ENCODE measurements at places on chromosomes 6 and 20. TPM values are rescaled to one million over a fixed set of nuclear protein-coding genes. Genes with fewer than 3 reads are reported as not detected.

CLIC5 gene
- 3.5 TPM for total RNA-seq

PRICKLE4 gene
- 0.52 TPM for total RNA-seq

GRCh38 chr6:157713451-157714152, 109.4 kb upstream of the SNX9 start:
- no peak for DNase-seq

DNA sequence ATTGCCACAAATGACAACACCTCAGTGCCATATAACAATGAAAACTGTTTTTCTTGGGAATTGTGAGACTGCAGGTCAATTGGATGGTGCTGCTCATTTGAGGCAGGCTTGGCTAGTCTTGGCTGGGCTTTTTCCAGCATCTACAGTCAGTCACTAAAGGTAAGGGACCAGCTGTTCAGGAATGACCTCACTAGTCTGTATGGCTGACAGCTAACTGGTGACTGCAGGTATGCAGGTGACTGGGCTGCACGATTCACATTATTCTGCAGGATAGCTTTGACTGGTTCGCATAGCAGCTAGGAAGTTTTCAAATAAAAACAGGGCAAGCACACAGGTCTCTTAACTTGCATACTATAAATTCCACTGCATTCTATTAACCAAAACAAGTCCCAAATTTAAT, 22.1 kb upstream of the HMGCLL1 start:
- no peak for DNase-seq

DNA sequence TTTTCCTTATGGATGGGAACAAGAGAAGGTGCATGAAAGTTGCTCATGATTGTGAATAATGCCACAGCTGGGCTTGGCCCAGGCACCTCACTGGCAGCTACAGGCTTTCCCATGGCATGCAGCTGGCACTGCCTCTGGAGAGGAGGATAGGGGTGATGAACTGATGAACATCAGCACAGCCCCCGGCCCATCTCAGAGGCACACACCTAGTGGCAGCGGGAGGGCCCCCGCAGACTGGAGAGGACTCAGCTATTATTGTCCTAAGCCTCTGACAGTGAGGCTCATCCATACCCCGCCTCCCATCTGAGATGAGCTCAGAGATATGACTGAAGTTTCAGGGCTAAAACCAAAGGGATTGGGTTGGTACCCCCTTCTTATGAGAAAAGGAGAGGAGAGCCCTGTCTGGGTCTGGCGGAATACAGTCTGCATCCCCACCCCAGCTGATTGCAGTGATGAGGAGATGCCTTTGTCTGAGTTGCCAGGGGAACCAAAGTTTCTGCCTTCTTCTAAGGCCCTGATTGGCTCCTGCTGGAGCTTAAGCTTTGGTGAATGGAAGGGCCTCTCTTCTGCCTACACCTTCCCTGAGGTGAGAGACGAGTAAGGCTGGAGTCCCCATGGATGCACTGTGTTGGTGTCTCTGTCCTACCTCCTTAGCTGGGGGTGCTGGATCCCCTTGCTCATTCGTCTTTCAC, 27.6 kb upstream of the EPB41L1 start:
- no peak for DNase-seq

GRCh38 chr6:165059032-165059431, 250.4 kb downstream of the C6orf118 start:
- DNase-seq: peak; percentile 62

DNA sequence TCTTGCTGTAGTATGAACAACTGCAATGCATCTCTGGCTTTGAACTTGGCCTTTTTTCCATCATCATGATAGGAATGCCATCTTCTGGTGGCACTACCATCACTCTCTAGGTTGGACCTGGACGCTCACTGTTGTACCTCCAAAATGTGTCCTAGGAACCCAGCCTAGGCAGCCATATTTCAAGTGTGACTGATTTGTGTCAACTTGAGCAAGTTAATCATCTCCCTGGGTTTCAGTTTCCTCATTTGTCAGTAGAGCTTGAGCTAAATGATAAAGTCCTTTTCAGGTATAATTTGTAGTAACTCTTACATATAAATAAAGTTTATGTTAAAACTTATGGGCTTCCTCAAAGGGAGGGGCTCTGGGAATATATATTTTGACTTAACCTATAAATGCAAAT, 241.7 kb upstream of the CEP162 start:
- DNase-seq: no peak

DNA sequence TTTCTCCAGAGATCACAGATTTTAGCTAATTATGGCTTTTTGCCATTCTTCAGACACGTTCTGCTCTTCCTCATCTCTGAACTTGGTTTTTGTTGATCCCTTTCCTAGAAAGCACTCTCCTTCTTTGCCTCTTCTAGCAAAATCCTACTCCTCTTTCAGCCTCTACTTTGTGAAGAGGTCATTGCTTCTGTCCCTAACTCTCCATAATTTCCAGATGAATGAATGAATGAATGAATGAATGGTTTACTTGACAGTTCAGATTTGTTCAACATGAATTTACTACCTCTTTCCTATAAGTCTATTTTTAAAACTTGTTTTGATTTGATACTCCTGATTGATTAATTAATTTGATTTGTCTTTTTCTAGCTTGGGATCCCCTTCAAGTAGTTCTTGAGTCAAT, 94.0 kb upstream of the IFNGR1 start:
- no peak for DNase-seq

GRCh38 chr6:85458184-85458583, 8.3 kb downstream of the NT5E start:
- no peak for DNase-seq

- DNase-seq: no peak
These were observed 41.3 kb downstream of the CDH26 start for GRCh38 chr20:59999502-59999901.

DNA sequence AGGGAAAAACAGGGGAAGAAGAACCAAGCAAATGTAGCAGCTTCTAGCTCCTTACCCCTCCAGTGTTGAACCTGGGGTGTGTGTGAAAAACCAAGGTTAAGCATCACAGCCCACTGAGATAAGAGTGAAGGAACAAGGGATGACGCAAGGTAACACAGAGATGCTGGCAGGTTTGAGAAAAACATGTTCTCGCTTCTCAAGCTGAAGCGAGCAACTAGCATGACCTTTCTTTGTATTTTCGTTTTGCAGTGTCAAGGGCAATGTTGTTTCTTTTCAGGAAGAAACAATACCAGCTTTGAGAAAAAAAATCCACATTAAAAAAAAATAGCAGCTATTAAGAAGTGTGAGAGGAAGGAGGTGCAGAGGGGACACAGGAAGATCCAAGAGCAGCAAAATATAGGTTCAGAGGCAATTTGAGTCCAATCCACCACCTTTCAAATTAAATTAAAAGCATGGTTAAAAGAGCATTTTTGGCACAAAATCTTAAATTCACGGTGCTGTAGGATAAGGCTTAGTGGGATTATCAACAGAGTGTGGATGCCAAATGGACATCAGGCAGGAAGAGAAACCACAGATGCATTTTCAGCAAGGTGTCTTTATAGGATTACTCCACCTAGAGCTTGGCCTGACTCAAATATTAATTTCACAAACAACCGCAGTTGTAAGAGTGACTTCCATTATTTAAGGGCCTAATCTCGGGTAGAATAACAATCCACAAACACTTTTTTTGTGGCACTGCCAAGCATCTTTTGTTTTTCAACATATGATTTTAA, 70.9 kb downstream of the SYNE1 start:
- DNase-seq: no peak

- DNase-seq: no peak
These were observed 119.9 kb downstream of the UST start for GRCh38 chr6:148866657-148867268.

- peak; percentile 94 for DNase-seq
These were observed at the start of gene CSNK2B for GRCh38 chr6:31665501-31666336. TSS of gene CSNK2B (plus strand) at chr6:31666080. CDS start at chr6:31666832, 752 bp downstream.

Data from renal cortical epithelial cell (primary cell).